ENCODE measurements at places on chromosomes 3 and 15. TPM values are rescaled to one million over a fixed set of nuclear protein-coding genes. Genes with fewer than 3 reads are reported as not detected.

- DNase-seq: no peak
Measured at GRCh38 chr15:34655326-34655725, 71.9 kb upstream of the GOLGA8B start.

DNA sequence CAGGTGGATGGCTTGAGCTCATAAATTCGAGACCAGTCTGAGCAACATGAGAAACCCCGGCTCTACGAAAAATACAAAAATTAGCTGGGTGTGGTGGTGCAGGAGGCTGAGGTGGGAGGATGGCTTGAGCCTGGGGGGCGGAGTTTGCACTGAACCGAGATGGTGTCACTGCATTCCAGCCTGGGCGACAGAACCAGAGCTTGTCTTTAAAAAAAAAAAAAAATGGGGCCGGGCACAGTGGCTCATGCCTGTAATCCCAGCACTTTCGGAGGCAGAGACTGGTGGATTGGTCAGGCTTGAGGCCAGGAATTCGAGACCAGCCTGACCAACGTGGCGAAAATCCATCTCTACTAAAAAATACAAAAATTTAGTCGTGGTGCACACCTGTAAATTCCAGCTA lies 64.0 kb downstream of the TMEM44 start:
- DNase-seq: no peak

GRCh38 chr3:169072494-169072893 lies 591.0 kb downstream of the MECOM start:
- DNase-seq: no peak

- no peak for DNase-seq
Measured at GRCh38 chr15:57323299-57323805, 53.0 kb upstream of the CGNL1 start.

UCN2 gene
- not detected for total RNA-seq

DNA sequence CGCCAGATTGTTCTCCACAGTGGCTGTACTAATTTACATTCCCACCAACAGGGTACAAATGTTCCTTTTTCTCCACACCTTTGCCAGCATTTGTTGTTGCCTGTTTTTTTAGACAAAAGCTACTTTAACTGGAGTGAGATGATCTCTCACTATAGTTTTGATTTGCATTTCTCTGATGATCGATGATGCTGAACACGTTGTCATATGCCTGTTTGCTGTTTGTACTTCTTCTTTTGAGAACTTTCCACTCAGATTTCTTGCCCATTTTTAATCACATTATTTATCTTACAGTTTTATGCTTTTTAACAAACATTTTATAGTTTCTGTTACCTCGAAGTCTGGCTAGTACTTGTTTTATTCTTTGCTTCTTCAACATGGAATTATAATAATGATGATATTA lies 643.7 kb upstream of the ALCAM start:
- no peak for DNase-seq

PEX11A gene
- total RNA-seq: not detected
